ENCODE measurements at places on chromosomes 13 and 19.

DNA sequence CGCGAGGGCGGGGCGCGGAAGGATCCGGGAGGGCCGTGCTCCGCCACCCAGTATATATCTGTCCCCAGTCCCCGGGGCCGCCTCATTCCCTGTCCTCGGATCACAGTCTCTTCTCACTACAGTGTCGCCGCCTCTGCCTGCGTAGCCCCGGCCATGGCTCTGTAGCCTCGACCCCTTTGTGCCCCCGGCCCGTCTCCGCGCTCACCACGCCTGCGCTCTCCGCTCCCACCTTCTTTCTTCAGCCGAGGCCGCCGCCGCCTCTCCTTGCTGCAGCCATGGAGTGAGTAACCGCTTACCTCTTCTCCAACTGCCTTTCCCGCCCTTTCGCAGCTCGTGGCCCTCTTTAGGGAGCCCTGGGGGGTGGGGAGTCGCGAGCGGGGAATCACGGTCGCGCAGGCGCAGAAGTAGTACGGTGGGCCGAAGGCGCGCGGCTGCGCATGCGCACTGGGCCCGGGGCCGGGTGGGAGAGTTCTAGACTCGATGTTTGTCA is at the start of the genes ATF5 and NUP62:
TSS of gene ATF5 (plus strand) at position 85 of the 490 bp plus-strand sequence. CDS start 1,646 bp downstream, outside the sequence.
TSS of gene NUP62 (minus strand) at position 384 of the 490 bp plus-strand sequence. CDS start 19,697 bp downstream, outside the sequence.
- DNase-seq = peak; percentile 16

DNA sequence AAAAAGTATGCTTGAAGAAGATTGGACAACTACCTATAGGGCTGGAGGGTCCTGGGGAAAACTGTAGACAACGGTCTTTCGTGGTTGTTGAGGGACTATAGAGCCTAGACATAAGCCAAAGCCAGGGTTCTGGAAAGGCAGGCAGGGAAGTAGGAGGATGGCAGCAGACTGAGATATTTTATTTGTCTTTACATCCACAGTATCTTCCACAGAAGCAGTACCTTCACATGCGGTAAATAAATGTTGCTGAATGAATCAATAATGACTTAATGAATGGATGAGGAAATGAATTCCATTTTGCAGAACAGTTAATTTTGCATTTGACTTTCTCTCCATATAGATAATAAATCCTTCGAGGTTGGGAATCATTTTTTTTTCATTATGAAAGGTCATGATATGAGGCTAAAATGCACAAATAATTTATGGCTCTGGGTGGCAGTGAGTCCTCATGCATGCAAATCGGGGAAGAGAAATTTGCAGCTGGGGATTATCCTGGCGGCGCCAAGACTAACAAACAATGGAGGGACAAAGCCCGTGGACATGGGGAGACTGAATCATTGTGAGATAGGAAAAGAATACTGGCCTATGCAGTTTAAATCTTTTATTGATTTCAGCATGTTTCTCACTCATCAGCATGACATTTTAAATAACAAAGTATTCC is 102.0 kb downstream of the ERCC5 start:
- no peak for DNase-seq

GRCh38 chr13:37187621-37188020 is 82.2 kb upstream of the CSNK1A1L start:
- DNase-seq = no peak

GRCh38 chr13:104586051-104586746 is 1520.0 kb upstream of the SLC10A2 start:
- peak; percentile 37 for DNase-seq

- no peak for DNase-seq
Observed at GRCh38 chr13:33069365-33069764, 53.1 kb downstream of the KL start.

DNA sequence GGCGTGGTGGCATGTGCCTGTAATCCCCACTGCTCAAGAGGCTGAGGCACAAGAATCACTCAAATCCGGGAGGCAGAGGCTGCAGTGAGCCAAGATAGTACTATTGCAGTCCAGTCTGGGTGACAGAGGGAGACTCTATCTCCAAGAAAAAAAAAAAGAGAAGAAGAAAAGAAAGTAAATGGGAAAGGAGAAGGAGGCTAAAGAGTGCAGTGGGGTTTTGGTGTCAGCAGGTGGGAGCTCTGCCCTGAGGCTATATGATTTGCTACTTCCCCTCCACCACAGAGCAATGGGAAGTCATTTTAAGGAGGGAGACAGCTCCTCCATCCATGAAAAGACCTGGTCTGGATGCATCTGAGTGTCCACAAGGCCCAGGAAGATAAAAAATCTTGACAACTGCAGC is 23.1 kb downstream of the UNC13A start:
- no peak for DNase-seq

- no peak for DNase-seq
Observed at GRCh38 chr13:78102121-78102677, 183.6 kb upstream of the EDNRB start.

DNA sequence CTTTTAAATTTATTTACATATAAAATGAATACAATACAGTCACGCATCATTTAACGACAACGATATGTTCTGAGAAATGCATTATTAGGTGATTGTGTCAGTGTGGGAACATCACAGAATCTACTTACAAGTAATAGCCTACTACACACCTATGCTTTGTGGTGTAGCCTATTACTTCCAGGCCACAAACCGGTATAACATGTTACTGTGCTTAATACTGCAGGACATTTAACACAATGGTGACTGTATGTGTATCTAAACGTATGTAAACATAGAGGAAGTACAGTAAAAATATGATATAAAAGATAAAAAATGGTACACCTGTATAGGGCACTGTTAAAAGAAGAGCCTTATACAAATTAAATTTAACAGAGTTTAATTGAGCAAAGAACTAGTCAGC is 62.4 kb upstream of the KLHL1 start:
- no peak for DNase-seq

DNA sequence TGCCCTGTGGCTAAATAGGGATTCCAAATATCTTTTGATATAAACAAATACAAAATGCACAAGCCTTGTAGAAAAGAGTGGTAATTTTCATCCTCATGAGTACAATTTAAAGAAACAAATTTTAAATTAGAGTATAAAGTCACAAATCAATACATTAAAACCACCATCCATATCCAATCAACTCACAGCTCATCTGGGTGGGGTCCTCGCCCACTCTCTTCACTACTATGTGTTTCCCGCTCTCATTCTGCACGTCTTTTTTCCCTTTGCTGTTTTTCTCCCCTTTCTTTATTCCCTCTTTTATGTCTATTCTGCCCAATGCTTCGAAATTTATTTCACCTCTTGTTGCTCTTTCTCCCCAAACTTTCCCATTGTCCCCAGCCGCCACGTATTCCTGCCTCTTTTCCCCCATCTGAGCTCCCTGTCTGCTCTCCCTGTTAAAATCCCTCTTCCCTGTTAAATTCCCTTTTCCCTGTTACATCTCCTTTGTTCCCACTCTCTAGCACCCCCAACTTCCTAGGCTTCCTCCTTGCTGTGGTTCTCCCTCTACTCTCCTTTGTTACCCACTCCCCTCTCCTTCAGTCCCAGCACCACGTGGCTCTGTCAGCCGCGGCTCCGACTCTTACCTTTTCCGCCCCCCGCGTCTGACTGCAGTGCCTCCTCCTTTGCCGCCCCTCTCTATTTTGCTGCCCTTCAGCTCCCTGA is 1.3 kb downstream of the ZNF616 start:
- no peak for DNase-seq

DNA sequence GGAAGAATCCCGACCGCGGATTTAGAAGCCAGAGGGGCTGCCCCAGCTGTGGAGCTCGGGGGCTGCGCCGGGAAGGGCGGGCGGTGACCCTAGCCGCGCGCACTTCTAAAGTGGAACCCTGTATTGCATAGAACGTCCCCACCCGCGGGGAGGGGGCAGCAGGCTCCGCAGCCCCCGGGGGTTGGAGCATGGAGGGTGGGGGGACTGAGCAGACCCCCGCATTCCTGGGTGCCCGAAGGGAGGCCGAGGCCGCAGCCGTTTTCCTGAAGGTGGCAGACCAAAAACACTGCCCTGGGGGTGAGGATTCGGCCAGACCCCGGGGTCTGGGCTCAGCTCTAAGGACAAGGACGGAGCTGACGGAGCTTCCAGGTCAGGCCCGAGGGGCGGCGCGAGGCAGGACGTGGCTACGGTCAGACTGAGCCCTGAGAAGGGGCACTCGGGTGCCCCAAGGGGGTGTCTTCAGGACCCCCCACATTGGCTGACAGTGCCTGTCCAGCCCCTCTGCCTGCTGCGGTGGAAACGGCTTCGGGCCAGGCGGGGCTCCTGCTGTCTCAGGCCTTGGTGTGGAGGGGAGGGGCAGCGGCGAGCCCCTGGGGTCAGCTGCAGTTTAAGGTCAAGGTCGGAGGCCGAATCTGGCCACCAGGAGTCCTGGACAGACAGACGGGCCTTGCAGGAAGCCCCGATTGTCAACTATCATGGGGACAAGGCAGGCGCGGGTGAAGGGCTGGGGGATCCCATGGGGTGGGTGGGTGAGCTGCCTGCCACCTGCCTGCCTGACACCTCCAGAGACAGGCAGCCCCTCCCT is 12.6 kb downstream of the MKNK2 start:
- no peak for DNase-seq

DNA sequence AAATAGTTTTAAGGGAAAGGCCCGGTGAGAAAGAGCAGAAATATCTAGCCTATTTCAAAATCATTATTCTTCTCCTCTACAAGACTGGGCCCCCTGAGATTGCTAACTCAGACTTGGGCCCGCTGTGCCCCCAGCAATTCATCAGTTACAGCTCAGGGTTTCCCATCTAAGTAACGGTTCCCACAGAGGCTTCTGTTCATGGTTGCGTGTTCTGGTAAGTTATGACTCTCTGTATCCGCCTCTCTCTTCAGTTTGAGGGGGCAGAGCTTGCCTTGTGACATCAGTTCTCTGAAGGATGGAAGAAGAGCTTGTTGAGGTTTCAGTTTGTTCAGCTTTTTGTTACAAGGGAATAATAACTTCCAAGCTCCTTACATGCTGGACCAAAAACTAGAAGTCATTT is 11.6 kb downstream of the ZNF57 start:
- DNase-seq = no peak
